Diencephalon (tissue), 1 donor: ENCODE measurements at places on chromosomes 1 and 21. TPM values are rescaled to one million over a fixed set of nuclear protein-coding genes. Genes with fewer than 3 reads are reported as not detected.

PLA2G2A gene
- total RNA-seq: not detected

OR10J1 gene
- total RNA-seq: not detected

OLFM3 gene
- 75.4 TPM for total RNA-seq

ZMYM4 gene
- 93.2 TPM for total RNA-seq

CNIH3 gene
- total RNA-seq: 21.5 TPM
